ENCODE measurements at places on chromosomes 1 and 21.

DNA sequence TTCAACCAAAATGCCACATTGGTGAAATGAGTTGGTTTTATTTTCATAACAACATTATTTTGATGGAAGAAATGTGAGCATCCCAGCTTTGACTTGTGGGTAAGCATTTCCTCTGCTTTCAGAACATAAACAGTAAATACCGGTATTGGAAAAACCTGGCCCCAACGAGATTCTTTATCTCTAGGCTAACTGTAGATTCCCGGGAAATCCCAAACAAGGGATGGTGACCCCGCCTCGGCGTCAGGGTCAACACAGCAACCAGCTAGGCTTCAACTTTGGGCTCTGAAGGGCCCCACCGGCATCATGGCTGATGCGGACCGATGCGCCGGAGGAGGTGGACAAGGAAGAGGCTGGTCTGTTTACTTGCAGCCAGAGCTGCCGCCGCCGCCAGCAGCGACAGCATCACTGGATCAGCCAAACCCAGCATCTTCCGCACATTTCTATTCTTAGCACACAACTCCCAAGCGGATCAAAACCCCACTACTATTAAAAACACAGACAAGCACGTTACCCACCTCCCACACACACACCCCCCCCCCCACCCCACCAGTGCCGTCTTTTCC lies 1.1 kb downstream of the AKT3 start:
- DNase-seq, result peak; percentile 36

DNA sequence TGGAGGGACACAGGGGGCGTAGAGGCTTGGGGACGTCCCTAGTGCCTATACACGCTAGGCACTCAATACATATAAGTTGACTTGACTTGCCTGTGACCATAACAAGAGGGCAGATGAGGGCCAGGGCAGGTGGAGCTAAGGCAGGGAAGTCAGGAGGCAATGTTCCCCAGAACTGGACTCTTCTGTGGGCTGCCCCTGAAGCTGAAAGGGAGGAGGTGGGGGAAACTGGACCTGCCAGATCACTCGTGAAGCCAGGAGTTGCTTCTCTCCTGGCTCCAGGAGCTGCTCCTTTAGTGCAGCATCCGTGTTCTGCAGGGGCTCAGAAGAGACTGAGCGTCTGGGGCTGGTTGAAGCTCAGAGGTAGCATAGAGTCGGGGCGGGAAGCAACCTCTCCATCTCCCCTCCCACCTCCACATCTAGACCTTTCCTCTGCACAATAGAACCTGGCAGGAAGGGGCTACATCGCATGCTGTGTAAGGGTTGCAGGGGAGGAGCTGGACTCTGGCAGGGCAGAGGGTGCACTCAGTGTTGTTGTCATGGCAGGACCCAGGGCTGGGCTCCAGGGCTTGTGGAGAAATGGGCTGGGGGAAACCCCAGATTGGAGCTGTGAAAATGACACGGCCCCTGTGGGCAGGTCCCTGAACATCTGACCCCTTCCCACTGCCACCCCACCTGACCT lies 2.9 kb upstream of the SEMA4A start:
- DNase-seq, result no peak

DNA sequence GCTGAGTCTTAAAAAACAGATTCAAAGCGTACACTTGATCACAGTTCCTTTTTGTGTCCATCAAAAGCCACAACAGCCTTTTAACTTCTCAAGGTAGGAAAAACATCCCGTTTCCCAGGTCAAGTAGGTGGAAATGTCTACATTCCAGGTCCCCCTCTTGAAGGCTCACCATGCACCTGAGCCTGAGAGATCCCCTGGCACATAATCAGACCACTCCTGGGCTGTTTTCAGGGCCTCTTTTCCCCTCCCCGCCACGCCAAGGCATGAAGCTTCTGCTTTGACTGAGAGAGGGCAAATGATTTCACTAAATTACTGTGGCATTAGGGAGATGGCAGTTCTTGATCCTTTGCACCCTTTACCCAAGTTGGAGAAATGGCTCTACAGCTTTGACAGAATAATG lies 21.7 kb downstream of the CNN3 start:
- DNase-seq, result no peak

DNA sequence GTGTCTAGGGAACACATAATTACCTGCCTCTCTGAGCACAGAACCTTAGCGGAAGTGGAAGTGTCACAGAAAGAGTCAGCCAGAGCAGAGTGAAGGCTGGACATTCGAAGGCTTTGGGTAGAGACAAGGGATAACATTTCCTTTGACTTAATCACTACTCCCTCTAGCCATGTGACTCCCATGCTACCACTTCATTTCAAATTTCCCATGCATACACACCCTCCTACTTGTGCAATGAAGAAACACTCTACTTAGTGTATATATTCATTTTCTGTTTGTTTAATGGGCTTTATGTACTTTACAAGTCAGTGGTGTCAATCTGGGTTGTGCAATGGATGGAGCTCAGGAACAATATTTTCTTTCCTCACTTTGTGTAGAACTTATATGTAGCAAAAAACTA lies 6.9 kb downstream of the ANKRD35 start:
- no peak for DNase-seq

DNA sequence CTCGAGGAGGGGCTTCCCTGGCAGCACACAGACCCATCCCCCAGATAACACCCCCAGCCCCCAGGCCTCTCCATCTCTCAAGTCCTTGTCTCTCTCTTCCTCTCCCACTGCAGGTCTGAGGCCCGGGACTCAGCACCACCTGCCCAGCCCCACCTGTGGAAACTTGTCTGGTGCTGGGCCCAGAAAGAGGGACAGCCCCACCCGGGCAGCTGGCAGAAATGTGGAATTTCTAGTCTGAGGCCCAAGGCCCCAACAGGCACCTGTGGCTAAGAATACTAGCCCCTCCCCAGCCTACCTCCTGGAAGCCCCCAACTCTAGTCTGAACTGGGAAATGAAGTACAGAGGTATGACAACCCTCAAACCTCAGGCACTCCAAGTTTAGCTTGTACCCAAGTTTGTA lies 15.4 kb downstream of the TTC39A start:
- DNase-seq, result no peak

GRCh38 chr1:115179397-115180079 lies 90.2 kb upstream of the TSPAN2 start:
- no peak for DNase-seq

DNA sequence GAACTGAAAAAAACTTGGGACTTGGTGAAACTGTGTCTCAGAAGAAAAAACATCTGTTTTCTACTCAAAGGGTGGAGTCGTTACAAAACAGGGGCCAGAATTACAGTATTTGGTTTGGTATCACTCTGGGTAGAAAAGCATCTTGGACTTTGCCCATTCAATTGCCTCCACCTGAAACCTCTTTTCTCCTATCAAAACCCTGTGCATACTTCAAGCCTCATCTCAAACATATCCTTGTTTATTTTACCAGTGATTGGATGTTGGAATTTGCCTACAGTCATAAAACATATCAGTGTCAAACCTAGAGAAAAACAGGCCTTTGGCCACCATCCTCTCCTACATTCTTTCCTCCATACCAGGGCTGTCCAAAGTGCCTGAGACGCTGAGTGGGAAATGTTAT lies 281.5 kb downstream of the PLPP3 start:
- DNase-seq, result no peak

GRCh38 chr1:225866061-225866837 lies 15.9 kb downstream of the TMEM63A start:
- DNase-seq, result peak; percentile 69

GRCh38 chr21:42360317-42360716 lies 6.0 kb downstream of the TFF1 start:
- DNase-seq, result peak; percentile 28

DNA sequence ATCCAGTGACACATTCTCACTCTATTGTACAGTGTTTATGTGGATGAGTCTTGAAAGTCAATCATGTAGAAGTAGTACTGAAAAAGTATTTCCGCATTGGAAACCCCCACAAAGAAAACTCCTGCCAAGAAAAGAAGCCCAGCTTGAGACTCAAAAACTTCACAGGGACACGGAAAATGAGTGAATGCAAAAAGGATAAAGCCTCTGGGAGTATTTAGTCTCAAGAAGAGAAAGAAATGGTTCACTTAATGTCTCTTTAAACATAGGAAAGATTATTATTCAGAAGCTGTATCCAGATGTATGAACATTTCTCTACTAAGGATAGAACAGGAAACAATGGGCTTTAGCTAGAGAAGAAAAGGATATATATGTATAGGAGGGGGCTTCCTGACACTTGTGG lies 304.5 kb downstream of the BARHL2 start:
- no peak for DNase-seq

DNA sequence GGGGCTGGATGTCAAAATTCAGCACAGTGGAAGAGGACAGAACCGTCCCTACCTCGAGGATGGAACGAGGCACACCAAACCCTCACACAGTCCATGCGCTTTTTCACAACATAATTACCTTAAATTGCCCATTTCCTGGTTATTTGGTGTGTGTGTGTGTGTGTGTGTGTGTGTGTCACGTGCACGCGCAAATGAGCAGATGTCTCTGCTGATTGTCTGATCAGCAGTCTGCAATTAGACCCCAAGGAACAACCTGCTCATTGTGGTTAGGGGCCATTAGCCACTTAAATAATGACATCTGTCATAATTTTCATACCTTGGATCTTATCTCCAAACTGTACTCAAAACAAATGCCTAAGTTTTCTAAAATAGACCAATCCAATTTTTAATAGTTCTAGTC lies 23.2 kb downstream of the AVPR1B start:
- no peak for DNase-seq

GRCh38 chr1:22805672-22806038 lies 95.0 kb downstream of the EPHB2 start:
- DNase-seq, result no peak

GRCh38 chr21:31801551-31802219 lies 69.8 kb upstream of the SCAF4 start:
- no peak for DNase-seq

- no peak for DNase-seq
These were observed 8.3 kb downstream of the TNR start for GRCh38 chr1:175735144-175735543.

DNA sequence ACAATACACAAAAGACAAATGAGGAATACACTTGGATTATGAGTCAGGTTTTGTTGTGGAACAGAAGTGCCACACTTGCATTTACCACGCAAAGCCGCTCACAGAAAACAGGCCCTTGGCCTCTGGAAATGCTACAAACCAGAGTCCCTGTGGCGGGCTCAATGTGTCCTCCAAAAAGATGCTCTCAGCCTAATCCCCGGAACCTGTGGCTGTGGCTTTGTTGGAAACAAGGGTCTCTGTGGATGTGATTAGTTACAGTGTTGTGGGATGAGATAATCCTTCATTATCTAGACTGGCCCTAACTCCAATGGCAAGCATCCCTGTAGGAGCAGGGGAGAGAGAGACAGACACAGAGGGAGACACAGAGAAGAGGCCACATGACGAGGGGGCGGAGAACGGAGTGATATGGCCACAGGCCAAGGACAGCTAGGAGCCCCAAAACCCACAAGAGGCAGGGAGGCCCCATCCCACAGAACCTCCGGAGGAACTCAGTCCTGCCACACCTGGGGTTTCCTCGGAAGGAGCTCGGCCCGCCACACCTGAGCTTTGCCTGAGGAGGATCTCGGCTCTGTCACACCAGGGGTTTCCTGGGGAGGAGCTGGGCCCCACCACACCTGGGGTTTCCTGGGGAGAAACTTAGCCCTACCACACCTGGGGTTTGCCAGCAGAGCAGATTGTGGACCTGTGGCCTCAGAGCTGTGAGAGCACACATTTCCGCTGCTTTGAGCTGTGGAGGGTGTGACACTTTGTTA lies 55.4 kb downstream of the NPHP4 start:
- DNase-seq, result no peak

DNA sequence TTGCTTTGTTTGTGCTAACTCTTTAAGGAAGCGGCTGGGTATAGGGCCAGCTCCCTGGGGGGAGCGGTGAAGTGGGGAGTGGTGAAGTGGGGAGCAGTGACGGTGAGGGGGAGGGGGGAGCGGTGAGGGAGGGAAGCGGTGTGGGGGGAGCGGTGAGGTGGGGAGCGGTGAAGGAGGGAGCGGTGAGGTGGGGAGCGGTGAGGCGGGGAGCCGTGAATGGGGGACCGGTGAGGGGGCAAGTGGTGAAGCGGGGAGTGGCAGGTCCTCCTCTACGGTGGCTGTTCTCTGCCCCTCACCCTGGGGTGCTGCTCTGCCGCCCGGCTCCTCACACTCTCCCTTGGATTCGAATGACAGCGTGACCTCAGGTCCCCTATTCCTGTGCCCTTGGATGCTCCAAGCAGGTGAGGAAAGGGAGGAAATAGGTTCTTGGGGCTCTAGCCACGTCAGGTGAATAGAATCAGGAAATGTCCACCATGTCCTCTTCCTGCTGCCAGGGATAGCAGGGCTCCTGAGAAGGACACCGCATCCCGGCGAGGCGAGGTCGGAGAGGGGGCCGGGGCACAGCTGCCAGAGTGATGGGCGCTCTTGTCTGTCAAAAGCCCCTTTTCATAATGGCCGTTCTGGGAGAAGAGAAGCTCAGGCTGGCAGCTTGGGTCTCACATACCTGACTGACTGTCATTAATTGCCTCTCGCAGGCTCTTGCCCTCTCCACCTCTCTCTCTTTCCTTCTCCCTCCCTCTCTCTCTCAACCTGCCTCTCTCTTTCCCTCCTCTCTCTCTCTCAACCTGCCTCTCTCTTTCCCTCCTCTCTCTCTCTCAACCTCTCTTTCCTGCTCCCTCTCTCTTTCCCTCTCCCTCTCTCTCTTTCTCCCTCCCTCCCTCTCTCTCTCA lies 134.2 kb downstream of the PGBD5 start:
- no peak for DNase-seq

GRCh38 chr1:11885916-11886315 lies 27.2 kb upstream of the NPPB start:
- DNase-seq, result no peak

- DNase-seq, result no peak
These were observed 207.4 kb upstream of the RUNX1 start for GRCh38 chr21:35256468-35256988.

GRCh38 chr1:89721351-89721750 lies 88.4 kb downstream of the LRRC8C start:
- DNase-seq, result no peak

GRCh38 chr1:4034318-4034887 lies 134.3 kb upstream of the C1orf174 start:
- no peak for DNase-seq

DNA sequence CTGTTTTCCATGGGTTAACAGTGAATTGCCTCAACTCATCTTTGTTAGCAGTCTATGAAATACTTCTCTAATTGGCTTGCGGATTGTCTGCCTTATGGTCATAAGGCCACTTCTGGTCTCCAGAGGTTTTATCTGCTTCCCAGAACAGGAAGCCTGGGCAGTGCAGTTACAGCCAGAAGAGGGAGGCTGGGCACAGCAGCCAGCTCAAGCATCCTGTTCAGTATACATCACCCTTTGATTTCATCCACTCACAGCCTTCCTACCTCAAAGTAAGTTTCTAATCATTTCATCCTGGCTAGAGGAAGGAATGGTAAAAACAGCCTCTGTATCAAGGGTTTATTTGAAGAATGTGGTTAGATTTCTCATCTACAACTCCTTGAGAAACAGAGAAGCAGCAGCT lies 311.5 kb upstream of the DEPDC1 start:
- DNase-seq, result no peak

- no peak for DNase-seq
These were observed 72.1 kb downstream of the GREM2 start for GRCh38 chr1:240539769-240540414.

GRCh38 chr1:25467193-25467592 lies 36.5 kb downstream of the MACO1 start:
- DNase-seq, result no peak

GRCh38 chr1:34864759-34865158 lies 5.2 kb upstream of the SMIM12 start:
- no peak for DNase-seq

Measured in stimulated activated CD8-positive, alpha-beta memory T cell treated with anti-CD3 and anti-CD28 coated beads, Interleukin-15, amount 100 ng/mL, for 48 hours (primary cell).